ENCODE measurements at places on chromosomes 7 and 10.

DNA sequence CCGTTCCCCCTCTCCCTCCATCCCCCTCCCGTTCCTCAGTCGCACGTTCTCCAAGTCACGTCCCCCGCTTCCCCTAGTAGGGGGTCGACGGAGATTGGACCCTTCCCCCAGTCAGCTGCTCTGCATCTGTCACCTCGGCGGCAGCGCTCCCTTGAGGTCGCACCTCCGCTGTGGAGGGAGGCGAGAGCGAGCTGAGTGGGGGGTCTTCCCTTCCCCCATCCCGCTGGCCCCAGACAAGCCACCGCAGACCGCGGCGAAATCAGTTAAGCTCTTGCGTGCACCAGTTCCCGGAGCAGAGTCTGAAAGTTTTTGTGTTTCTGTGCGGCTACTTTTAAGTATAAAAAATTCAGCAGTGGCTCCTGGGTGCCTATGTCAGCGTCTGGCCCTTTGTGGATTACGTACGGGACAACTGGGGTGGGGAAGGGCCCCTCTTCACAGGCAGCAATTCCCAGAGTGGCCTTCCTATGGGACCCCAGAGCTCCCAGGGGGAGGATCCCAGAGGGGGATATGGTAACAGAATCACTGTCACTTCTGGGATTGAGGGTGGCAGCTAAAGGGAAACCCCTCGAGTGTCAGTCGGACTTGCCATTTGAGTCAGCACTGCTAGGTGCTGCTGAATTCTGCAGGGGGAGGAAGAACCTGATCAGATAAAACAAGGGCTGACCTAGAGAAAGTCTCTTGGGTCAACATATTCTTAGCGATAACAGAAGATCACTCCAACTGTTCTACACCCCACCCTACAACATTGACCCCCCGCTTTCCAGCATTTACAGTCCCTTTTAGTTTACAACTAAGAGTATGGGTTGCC, 12.5 kb upstream of the DDIT4 start:
- no peak for DNase-seq

- DNase-seq = no peak
Measured at GRCh38 chr7:143435266-143435665, 8.0 kb upstream of the TAS2R60 start.

DNA sequence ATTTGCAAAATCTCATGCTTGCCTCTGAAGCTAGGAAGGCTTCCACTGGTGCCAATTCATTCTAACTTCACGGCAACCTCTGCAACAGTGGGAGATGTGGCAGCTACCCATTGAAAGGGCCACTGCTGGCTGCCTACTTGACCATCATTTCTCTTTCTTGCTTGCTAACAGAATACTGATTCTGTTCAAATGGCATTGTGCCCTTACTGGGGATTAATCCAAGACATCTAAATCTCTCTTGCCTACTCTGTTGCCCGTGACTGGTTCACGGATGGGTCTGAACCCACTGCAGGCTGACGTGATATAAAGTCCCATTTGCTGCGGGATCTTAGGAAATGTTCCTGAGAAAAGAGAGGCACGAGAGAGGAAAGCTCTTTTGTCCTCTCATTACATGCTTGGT, 51.3 kb upstream of the GSDME start:
- no peak for DNase-seq

DNA sequence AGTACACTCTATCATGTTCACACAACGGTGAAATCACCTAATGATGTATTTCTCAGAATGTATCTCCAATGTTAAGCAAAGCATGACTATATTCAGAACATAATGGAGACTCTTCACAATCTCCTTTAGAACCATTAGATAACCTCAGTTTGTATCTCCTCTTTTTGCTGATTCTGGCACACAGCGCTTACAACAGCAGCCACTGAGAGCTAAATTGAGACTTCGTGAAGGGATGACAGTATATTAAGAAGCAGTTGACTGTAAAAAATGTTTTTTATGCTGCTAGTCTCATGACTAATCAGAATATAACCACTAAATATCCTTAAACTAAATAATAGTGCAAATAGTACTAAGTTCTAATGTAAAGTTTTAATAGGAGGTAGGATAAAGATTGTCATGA, 46.9 kb downstream of the KMT2E start:
- DNase-seq = no peak

GRCh38 chr7:43362652-43363034, 220.3 kb upstream of the STK17A start:
- DNase-seq = no peak

DNA sequence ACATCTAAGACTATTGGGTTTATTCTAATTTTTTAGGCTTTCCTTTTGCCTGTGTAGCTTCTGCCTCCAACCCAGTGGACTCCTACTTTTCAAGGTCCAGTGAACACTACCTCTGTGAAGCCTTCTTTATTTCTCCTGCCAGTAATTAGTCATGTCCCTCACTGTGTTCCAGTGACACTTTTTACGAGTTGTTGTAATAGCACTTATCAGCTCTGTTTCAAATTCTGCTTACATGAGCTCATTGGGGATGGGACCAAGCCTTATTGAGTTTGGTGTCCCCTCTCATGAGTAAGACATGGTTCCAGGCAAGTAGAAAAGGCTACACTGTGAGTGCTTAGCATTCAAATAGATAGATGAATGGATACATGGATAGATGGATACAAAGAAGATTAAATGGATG, 184.6 kb downstream of the HIBADH start:
- DNase-seq = no peak

DNA sequence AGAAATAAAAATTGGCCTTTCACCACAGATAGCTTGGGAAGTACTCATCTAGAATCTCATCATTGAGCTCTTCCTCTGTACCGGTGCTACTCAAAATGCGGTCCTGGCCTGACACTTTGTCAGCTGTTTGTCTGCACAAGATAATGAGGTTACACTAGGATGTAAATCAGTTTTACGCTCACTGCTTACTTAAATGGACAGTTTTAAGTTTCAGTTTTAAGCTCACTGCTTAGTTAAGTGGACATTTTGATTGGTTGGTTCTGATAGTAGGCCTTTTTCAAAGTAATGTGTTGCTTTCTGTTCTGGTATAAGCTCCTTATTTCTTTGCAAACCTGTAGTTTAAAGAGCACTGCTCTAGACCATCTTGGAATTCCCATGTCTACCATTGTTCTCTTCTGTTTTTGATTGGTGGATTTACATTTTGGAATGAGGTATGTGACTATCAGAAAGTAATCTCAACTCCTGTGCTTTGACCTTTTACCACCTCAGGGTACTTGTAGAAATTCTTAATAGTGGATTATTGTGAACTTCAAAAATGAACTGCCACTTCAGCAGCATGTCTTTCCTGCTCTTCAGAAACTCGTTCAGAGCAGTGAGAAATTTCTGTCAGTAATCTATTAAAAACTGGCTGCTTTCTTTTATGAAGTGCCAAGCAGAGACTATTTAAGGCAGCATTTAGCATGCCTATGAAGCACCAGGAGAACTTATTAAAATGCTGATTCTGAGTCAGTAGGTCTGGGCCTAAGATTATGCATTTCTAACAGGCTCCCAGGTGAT, 55.0 kb downstream of the C1GALT1 start:
- no peak for DNase-seq

GRCh38 chr10:103510046-103510685, 16.7 kb downstream of the NEURL1 start:
- no peak for DNase-seq

DNA sequence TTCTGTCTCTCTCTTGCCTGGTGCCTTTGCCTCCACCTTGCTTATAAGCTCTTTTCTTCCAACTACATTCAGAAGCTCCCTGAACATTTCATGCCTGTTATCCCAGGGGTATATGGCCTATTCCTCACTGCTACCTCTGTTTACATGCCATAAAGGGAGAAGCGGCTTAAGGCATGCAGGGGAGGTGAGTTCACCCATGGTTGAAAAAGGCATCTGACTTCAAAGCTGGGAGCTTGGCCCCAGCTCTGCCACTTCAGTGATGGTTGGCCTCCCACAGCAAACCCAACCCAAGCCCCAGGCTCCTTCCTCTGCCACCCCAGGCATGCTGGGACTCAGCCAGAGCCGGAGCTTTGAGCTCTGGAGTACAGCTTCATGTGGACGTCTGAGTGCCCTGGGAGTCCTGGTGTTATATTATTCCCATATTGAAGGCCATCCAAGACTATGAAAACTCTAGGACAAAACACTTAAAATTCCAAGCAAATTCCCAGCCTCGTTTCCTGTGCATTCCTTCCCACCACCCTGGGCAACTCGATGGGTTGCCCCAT, 468.6 kb upstream of the ZMIZ1 start:
- no peak for DNase-seq

DNA sequence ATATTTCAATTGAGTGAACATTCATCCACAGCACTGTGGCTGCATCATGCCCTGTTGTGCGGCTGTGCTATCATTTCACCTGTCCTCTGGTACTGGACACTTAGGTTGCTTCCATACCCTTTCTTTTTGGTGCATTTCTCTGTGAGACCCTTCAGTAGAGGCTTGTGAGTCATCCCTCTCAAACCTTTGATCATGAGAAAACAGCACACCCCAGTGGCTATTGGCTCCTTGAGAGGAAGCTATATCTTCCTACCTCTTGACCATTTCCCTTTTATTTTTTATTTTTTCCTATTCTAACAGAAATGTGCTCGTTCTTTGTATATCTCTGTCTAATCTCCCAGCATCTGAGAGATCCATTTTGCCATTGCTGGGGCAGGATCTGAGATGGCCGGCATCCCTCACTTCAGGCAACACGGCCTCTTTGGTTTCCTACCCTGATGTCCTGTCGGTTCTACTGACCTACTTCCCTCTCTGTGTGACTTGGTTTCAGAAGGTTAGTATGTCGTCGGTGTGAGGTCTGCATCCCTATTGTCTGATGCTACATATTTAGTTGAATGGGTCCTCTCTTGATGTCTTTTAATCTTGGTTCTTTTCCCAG, 23.8 kb upstream of the PIK3AP1 start:
- no peak for DNase-seq

GRCh38 chr7:111400088-111400487, 162.2 kb downstream of the IMMP2L start:
- no peak for DNase-seq

GRCh38 chr10:30241422-30242110, 107.5 kb downstream of the MTPAP start:
- DNase-seq = no peak

- DNase-seq = peak; percentile 55
Measured at GRCh38 chr7:29442146-29442545, 121.5 kb upstream of the PRR15 start.

GRCh38 chr7:133783276-133783675, 343.9 kb upstream of the LRGUK start:
- DNase-seq = no peak

- DNase-seq = no peak
Measured at GRCh38 chr7:121537031-121537430, 140.9 kb upstream of the FAM3C start.

GRCh38 chr7:837001-837400, 4.7 kb downstream of the SUN1 start:
- DNase-seq = no peak

DNA sequence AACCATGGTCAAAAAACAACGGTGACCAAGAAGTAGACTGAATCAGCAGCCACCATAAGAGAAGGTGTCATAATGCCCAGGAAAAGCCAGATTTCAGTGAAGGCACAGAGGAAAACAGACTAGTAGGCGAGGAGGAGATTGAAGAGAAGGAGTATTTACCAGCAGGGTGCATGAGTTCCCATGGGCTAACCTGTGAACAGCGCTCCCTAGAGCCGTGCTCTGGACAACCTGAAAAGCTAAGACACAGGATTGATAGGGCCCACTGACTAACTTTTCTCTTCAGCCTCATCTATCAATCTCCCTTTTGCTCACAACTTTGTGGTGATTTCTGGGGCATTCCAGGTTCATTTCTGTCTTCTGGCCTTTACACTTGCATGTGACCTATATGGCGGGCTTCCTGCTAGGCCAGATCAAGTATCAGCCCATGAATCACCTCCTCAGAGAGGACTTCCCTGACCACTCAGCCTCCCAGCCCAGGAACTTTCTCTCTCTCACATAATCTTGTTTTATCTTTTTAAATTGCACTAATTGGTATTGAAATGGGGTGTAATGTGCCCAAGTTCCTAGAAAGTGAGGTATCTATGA, 12.8 kb downstream of the ANKRD22 start:
- DNase-seq = no peak
